ENCODE measurements at places on chromosomes 12 and 14.

- DNase-seq, result no peak
Observed at GRCh38 chr14:23005451-23006187, 4.3 kb downstream of the C14orf93 start.

- no peak for DNase-seq
Observed at GRCh38 chr12:79151956-79152355, 287.4 kb downstream of the SYT1 start.

- DNase-seq, result no peak
Observed at GRCh38 chr12:12121061-12121460, 50.3 kb downstream of the BCL2L14 start.

GRCh38 chr12:47868041-47868440 lies 36.8 kb downstream of the VDR start:
- no peak for DNase-seq

DNA sequence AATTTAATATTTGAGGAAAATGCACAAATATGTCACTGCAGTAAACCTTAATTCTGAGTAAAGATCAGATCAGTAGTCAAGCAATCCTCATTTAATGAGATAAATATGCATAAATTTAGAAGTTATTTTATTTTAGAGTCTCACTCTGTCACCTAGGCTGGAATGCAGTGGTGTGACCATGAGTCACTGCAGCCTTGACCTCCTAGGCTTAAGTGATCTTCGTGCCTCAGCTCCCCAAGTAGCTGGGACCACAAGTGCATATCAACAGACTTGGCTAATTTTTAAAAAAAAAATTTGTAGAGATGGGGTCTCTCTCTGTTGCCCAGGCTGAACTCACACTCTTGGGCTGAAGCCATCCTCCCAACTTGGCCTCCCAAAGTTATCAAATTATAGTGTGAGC lies 41.3 kb downstream of the LMO3 start:
- no peak for DNase-seq

GRCh38 chr14:96187216-96188031 lies 17.2 kb upstream of the BDKRB2 start:
- DNase-seq, result no peak

DNA sequence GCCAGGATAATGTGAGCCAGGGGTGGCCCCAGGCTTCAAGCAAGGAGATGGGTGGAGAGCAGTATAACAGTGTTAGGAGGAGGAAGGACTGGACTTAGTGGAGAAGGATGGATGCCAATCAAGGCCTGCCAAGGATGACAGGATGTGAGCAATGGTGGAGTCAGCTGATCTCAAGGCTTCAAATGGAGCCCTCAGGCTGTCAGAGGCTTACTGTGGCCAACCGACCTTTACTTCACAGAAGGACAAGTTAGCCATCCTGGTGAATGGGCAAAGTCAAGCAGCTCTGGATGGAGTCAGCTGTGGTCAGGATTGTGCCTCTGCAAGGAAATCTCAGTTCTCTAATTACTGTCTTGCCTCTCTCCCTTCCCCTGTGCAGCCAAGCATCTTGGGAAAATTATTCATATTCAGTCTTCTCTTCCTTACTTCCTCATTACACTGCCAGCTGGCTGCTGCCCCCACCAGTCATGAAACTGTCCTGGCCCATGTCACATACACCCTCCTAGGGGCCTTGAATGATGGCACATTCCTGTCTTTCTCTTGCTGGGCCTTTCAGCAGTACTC lies 7.6 kb upstream of the STAT6 start:
- no peak for DNase-seq

DNA sequence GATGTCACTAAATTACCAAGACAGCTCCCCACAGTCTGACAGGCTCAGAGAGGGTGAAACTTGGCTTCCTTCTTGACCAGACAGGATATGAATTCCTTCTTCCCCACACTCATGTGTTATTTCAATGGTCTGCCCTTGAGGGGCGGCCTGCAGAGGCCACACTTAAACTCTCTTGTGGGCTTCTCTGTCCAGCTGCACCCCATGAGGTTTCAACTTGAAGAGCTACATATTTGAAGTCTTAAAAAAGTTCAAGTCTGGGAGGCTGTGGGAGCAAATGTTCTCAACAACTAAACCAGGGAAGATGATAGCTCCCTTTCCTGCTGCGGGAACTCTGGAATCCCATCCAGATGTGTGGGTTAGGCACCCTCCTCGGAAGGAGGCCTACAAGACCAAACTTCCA lies 98.3 kb downstream of the TTC7B start:
- no peak for DNase-seq

- no peak for DNase-seq
Observed at GRCh38 chr12:38708466-38708865, 196.9 kb downstream of the CPNE8 start.

DNA sequence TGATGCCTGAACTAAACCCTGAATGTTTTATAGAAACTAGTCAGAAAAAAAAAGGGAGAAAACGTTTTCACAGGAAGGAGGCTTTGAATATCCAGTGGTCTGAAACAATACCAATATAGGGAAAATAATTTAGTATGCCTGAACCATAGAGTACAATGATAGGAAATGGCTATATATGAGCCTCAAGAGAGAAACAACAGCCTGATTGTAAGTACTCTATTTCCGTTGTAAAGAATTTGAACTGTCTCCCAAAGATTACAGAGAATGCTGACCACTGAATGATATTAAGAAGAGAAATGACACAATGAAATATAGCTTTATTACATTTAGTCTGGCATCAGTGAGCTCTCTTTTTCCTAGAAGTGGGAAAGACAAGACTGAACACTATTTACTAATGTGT lies 5.5 kb upstream of the GABARAPL1 start:
- no peak for DNase-seq

DNA sequence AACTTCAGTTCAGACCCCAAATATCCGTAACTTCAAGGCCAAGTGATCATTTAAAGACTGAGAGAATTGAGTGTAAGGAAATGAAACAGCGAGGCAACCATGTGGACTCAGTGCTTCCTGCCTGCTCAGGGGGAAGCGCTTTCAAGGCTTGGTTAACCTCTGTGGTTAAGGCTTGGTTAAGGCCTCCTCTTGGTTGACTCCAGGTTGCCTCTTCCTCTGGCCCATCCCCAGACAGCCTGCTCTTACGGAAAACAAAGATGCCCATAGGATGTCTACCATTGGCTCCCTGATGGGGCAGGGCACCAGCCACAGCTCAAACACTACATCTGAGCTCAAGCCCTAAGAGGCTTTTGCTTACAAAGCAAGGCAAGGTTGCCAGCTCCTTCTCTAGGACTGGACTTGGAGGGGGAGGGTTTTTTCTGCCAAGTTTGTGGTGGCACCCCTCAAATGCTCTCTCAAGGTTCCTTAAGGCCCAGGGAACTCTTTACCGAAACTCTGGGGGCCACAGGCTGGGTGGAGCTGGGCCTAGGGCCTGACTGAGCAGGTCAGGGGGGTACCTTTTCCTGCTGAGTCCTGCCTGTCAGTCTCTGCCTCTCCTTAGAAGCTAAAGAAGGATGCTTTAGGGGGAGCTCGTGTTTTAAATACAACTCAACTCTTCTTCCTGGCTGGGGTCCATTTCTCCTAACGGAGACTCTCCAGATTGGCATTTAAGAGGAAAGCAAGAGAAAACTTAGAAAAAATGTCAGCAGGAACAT lies 13.7 kb downstream of the COL2A1 start:
- no peak for DNase-seq

GRCh38 chr12:114395233-114395632 lies 10.7 kb downstream of the TBX5 start:
- DNase-seq, result no peak

- DNase-seq, result no peak
Observed at GRCh38 chr12:121911824-121912585, 6.4 kb upstream of the CFAP251 start.

DNA sequence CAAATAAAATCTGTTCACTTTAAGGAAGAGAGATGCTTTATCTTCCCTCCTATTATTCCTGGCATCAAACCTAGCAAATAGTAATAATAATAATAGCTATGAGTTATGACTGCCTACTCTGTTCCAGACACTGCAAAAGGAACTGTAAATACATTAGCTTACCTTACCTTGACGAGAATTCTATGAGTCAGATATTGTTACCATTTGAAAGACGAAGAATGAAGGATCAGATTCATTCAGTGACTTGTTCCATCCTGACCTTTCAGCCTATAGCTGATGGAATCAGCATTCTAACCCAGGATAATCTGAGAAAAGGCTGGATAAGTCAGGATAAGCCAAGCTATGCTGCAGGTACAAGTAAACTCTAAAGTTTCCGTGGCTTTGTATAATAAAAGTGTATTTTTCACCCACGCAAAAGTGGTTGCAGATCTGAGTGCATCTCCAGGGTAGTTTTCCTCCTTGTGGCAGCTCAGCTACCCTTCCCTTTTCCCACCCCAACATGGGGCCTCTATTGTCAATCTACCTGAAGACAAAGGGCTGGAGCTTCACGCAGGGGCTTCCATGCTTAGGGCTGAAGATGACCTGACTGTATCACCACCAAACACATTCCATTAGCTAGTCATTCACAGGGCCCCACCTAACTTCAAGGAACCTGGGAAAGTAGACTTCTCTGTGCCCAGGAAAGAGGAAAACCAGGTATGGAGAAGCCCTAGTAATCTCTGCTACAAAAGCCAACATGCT lies 57.2 kb upstream of the CCND2 start:
- no peak for DNase-seq

DNA sequence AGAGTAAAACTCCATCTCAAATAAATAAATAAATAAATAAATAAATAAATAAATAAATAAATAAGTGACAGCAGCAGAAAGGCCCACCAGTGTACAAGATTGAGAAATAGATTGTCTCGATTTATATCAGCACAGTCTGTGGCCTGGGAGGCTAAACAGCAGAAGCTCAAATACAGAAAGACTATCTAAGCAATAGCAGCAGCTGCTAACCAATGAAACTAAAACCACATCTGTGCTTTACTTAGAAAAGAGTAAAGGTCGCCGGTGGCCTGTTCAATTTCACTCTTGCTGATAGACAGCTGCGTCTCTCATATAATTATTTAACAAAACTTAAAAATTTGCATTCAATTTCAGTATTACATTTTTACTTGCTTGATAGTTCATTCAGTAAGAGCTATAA lies 325.7 kb downstream of the CEP128 start:
- no peak for DNase-seq

DNA sequence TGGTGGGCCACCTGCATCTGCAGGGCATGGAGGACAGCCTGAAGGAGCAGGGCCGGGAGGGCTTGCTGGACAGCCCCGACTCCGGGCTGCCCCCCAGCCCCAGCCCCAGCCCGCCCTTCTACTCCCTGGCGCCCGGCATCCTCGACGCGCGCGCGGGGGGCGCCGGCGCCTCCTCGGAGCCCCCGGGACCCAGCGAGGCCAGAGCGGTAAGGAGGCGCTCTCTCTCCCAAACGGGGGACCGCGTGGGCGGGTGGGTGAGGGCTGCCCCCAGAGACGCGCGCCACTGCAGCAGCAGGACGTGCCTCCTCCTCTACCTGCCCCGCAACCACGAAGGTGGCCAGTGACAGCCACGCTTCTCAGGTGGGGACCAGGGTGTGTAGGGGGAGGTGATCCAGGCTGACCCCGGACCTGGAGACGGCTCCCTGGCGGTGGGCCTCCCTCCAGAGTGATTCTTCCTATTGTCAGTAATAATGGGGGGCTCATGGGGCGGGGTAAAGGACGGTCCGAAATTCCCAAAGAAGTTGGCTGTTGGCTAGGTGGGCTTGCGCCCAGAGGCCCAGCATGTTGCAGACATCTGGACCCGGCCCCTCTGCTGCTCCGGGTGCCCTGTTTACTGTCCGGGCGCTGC lies 652 bp downstream of the RFLNA start:
- DNase-seq, result no peak

GRCh38 chr12:89800435-89800834 lies 91.8 kb upstream of the ATP2B1 start:
- no peak for DNase-seq

DNA sequence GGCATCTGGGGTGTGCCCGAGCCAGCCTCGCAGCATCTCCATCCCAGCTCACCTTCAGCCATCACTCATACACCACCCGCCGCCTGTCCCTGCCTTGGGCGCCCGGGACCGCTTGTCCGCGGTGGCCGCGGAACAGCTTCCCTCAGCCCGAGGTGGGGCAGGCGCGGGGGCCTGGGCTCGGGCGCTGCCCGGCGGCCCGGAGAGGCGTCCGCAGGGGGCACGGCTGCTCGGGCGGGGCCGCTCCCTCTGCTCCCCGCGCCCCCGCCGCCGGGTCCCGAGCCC lies 430 bp downstream of the SLC41A2 start:
- DNase-seq, result peak; percentile 64

- no peak for DNase-seq
Observed at GRCh38 chr14:70827752-70828151, 18.4 kb upstream of the MAP3K9 start.

DNA sequence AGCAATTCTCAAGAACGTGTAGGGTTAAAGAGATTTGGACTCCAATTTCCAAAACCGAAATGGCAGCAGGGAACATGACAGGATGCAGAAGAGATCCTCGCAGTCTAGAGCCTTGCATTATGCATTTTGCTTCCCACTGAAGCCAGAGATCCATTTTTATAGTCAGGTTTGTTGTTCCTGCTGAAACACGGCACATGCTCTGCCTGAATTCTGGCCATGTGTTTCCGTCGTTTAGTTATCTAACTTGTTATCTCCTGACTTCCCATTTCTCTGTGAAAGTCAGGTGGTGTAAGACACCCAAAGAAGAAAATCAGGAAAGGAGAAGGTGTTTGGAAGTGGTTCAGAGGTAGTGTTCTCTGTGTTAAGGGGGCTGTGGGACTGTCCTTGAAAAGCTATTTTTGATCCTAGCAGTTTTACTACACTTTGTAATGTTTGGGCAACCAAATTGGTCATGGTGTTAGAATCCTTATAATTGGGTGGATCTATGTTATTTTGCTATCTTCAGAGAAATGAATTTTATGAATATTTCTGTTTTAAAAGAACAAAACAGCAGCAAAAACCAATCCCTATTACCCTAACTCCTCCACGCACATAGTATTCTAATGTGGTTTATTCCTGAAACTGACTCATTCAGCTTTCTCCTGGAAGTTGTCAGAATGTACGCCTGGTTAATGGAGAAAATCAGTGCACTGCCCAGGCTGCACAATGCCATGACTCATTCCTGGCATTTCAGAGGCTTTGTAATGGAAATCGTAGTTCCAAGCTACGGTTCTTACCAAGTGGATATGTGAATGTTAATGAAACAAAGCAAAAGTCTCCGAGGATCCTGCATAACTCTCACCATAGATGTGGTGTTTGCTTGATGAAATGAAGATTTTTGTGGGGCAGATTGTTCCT lies 110.1 kb downstream of the SAMD4A start:
- no peak for DNase-seq

GRCh38 chr14:104724407-104724980 lies 465 bp downstream of the ADSS1 start:
- peak; percentile 21 for DNase-seq

GRCh38 chr12:41850046-41850445 lies 294.6 kb downstream of the GXYLT1 start:
- no peak for DNase-seq

DNA sequence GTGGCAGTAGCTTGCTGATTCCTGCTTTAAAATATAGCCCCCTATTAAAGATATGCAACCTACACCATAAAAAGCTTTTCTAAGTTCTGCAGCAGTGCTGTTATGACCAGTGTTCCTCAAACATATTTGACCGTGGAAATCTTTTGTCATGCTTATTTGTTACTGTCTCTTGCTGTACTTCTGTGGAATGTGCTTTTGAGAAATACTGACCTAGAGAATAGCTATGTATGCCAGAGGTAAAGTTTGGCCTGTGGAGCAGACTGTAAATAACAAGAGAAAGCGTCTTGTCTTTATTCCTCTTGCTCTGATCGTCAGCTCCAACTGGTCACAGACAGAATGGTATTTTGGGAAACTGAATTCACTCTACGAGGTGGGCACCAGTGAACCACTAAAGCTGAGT lies 239.0 kb downstream of the FBXL14 start:
- DNase-seq, result no peak
